Stimulated activated CD4-positive, alpha-beta T cell treated with anti-CD3 and anti-CD28 coated beads, Interleukin-1b, Interleukin-23, amount 100 ng/mL, for 1 hour (primary cell): ENCODE measurements at places on chromosomes 3 and 15.

DNA sequence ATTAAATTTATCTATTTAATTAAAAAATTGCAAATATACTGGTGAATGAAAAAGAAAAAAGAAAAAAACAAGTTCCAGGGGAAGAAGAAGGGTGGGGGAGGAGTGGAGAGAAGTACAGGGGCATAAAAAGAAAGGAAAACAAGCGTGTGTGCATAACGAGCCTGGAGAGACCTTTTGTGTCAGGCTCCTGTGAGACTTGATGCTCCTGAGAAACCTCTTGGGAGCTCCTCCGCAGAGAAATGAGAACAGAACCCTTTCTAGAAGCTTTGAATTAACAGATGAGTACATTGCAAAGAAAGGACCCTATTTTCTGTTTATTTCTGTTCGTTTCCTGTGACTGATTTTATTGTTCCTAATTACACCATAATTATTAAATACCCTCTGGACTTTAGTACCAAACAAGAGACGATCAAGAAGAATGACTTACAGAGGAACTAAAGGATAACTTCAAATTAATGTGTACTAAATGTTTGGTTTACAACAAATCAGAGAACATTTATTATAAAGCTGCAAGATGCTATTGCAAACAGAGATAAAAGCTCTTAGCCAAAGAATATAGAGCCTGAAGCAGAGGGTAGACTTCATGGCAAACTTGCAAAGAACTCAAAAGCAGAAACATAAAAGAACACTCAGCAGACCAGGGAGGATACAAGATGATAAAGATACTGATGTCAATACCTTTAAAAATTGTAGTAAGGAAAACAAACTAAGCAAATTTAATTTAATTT lies 74.7 kb downstream of the DPPA2 start:
- no peak for DNase-seq

DNA sequence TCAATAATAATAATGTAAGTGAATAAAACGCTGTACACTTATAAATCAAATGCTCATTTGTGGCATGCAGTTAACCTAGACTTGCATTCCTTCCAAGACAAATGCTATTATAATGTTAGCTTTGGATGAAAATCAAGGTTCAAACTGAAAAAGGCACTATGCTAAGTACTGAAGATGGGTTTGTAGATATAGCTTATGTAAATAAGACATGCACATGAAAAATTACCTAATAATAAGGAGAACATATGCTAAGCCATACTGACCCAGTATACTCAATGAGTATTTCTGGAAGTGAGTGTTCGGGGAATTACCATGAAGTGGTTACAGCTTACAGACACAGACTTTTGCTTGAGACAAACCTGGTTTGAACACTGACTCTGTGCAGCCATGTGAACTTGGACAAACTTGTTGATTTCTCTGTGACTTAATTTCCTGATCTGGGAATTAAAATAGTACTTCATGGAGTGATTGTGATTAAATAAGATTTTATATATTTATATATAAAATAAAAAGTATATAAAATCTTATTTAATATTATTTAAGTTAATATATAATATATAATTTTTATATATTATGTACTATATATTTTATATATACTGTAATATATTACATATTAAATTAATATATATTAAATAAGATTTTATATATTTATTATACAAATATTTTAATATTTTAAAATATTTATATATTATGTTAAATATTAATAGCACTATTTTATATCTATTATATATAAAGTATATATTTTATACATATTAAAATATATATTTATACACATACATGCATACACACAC lies 159.2 kb downstream of the ZPLD1 start:
- no peak for DNase-seq

- no peak for DNase-seq
These were observed 362.3 kb upstream of the CBLB start for GRCh38 chr3:106231086-106231485.

DNA sequence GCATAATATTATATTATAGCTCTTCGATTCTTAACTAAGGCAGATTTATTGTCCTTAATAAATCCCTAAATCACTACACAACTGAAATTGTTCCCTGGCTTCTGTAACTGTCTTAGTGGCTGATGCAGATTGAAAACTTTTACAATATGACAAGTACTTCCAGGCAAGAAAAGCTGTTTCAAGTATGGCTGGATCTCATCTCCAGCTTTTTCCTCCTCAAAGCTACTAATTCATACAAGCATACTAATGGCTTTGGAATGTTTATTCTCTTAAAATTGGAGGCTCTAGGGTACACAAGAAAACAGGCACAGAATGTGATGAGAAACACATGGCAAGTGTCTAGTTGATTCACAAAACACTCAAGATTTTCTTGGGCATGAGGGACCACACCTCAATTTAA lies 351.5 kb upstream of the ICE2 start:
- no peak for DNase-seq

- no peak for DNase-seq
These were observed 99.8 kb downstream of the GREM1 start for GRCh38 chr15:32817577-32817976.

DNA sequence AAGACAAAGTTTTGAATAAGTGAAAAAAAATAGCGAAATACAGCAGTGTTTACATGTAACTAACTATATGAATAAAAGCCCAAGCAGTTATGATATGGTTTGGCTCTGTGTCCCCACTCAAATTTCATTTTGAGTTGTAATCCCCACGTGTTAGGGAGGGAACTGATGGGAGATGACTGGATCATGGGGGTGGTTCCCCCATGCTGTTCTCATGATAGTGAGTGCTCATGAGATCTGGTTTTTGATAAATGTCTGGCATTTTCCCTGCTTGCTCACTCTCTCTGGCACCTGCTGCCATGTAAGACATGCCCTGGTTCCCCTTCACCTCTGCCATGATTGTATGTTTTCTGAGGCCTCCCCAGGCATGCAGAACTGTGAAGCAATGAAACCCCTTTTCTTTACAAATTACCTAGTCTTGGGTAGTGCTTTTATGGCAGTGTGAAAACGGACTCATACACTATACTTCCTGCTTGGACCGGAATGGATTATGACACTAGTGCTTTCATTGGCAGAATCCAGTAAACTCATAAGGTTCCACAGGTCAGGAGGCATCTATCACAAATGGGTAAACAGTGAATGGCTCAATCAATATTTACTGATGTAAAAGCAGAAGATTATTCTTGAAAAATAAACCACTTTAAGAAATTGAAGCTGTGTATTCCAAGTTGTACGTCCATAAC lies 192.1 kb downstream of the CBLB start:
- DNase-seq: no peak

DNA sequence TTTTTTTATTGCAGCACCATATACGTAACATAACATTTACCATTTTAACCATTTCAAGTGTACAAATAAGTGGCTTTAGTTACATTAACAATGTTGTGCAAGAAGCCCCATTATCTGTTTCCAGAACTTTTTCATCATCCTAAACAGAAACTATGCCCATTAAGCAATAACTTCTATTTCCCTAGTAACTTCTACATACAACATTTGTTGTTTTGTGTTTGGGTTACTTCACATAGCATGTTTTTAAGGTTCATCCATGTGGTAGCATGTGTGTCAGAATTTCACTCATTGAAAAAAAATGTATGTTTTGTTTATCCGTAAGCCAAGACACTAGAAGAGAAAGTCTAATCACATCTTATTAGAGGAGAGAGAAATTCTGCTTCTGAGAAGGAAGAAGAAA lies 450.5 kb upstream of the PDZRN3 start:
- no peak for DNase-seq

GRCh38 chr3:153789380-153789779 lies 331.8 kb upstream of the ARHGEF26 start:
- no peak for DNase-seq

- DNase-seq: no peak
These were observed 45.3 kb downstream of the ALDH1L1 start for GRCh38 chr3:126135071-126135405.

DNA sequence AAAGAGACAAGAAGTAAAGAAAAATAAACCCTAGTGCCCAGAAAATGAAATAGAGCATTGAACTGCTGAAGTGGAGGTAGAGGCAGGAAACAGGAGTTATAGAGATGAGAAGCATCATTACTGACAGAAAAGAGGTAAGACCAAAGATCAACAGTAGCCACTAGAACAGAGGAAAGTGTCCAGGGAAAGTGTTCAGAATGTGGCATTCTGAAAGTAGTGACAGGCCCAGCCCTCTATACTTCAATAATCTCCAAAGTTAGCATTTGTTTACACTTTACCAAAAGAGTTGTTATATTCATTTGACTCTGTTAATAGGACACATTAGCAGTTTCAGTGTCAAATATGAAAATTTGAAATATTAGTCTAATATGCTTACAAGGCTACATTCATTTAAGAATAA lies 727.1 kb upstream of the NECTIN3 start:
- no peak for DNase-seq

DNA sequence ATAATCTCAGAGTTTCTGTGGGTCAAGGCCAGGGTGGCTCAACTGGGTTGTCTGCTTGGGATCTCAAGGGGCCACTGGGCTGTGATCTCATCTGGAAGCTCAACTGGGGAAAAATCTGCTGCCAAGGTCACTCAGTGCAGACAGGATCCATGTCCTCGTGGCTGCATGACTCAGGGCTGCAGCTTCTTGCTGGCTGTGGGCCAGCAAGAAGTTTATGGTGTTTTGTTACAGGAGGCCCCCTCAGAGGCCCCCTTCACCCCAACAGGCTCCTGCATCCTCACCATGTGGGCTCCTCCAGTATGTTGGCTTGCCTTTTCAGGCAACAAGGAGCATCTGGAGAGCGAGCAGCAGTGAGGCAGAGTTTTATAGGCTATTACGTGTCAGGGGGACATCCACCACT lies 14.6 kb downstream of the OCA2 start:
- DNase-seq: no peak

DNA sequence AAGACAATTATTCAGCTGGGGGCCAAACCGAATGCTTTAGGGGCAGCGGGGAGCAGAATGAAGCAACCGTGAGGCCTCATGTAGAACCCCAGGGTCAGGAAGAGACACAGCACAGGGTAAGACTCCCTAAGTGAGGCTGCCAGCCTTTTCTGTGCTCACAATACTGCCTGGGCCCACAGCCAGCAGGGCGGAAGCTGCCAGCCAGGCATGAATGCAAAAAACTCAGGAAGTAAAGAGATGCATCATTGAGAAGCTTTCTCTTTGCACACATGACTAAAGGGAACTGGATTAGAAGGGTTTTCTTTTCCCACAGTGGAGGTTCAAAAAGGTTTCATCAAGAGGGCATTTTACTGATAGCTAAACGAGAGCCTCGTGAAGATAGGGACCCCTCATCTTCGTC lies 33.3 kb downstream of the CA12 start:
- DNase-seq: no peak

GRCh38 chr15:77036537-77037387 lies 34.1 kb downstream of the TSPAN3 start:
- no peak for DNase-seq

DNA sequence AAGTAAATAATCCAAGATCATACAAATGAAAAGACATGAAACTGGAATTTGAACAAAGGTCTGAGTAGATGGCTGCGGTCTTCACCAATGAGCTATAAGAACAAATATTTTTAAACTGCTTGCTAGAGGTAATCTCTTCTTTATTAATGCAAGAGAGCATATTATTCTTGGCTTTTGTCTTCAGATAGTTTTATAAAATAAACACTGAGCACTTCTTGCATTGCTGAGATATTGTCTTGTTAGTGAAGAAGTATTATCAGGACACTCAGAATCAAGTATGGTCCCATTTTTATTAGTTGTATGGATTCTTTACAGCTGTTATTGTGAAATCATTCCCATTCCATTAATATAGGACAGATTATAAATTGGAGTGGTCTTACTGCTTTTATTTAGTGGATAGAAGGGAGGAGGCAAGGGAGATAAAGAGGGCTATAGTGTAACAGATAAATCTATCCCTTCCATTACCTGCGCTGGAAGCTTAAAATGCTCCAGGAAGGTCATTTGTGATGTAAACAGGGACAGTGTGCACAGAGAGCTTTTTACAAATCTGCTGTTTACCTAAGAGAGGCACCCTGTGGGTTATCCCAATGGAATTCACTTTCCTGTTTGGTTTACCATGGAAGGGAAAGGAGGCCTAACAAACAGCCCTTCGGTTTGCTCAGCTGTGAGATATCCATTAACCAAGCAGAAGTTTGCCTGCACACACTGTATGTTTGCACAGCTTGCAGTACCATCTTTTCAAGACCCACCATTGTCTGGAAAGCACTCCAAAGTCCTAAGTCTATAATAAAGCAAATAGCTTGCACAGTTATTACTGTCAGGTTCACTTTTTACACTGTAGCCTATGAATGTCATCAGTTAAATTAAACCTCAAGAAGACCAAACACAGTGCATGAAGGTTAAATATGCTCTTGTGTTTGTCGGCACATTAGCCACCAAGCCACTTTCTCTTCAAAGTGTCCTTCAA lies 347.7 kb upstream of the TGFBR2 start:
- DNase-seq: no peak
